Frontal cortex (tissue), 4 donors: ENCODE measurements at places on chromosomes 6 and 20.
A peak's percentile ranks its signal among the peaks of the same experiment; 100 is the strongest.

DNA sequence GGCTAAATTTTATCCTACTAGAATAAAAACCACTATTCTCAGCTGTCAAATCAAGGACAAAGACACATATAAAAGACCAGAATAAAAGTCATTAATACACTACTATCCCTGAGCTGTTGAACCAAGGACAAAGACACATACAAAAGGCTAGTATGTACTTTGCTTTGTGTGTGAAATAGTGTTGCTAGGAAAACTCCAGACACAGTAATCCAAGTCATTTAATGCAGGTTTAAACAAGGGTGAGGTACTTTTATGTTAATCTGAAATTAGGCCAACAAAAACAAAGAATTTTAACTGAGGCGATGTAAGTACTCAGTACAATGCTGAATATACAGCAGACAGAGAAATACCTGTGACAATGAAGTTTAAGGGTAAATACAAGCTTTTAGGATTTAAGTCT, 18.9 kb downstream of the GCLC start:
- DNase-seq: no peak

DNA sequence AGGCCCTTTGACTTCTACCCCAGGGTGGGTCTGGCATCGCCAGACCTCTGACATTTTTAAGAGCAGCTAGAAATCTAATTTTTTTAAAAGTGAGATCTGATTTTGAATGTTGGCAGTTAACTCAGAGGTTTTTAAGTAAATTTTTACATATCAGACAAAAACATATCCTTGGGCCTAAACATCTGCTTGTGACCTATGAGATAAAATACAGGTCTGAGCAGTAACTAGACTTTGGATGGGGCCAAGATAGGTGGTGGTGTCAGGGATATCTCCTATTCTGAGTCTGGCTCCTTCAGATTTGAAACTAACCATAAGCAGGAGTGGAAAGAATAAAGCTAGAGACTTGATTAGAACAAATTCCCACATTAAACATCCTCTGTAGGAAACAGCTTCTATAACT, 17.6 kb downstream of the RALY start:
- DNase-seq: no peak

DNA sequence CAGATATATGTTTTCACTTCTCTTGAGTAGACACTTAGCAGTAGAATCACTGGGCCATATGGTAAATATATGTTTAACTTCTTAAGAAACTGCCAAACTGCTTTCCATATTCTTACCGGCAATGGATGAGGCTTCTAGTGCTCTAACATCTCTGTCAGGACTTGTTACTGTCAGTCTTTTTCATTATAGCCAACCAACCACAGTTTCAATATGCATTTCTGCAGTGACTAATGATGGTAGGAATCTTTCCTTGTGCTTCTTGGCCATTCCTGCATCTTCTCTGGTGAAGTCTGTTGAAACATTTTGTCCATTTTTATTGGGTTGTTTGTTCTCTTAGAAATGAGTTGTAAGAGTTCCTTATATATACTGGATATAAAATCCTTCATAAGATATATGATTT, 66.0 kb upstream of the SYNDIG1 start:
- no peak for DNase-seq

DNA sequence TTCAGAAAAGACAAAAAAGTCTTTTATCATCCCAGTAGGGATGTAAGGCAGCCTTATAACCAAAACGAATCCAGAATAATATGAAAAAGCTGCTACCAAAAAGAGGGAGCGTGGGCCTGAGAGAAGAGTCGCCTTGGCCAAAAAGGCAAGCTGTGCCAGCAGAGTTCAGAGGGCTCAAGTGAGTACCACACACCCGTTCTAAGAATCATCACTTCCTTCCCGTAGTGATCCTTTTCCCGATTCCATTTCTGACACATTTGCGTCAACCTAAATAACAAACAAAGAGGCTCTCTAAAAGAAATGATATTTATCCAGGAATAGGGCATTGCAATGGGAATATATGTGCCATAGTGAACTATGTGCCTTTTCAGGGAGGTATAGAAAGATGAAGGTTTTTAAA, 3.8 kb upstream of the TMEM181 start:
- no peak for DNase-seq

- DNase-seq: no peak
Observed at GRCh38 chr20:17377231-17377630, 150.4 kb downstream of the PCSK2 start.

DNA sequence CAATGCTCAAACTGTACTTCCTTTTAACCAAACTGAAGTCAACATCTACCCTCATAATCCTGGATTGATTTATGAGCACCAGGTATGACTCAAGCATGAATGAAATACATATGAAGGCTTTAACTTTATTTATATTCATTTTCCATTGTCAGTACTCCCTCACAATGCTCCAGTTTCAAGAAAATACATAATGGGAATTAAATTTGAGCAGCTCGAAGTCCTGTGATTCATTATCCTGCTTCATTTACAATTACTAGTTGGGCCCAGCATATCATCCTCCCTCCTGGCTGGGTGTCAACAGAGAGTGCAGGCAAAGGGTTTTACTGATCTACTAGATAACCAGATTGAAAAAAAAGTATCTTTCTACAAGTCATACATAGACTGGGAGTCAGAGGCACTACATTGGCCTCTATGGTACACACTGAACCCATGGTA, 10.1 kb downstream of the SAMHD1 start:
- DNase-seq: no peak

DNA sequence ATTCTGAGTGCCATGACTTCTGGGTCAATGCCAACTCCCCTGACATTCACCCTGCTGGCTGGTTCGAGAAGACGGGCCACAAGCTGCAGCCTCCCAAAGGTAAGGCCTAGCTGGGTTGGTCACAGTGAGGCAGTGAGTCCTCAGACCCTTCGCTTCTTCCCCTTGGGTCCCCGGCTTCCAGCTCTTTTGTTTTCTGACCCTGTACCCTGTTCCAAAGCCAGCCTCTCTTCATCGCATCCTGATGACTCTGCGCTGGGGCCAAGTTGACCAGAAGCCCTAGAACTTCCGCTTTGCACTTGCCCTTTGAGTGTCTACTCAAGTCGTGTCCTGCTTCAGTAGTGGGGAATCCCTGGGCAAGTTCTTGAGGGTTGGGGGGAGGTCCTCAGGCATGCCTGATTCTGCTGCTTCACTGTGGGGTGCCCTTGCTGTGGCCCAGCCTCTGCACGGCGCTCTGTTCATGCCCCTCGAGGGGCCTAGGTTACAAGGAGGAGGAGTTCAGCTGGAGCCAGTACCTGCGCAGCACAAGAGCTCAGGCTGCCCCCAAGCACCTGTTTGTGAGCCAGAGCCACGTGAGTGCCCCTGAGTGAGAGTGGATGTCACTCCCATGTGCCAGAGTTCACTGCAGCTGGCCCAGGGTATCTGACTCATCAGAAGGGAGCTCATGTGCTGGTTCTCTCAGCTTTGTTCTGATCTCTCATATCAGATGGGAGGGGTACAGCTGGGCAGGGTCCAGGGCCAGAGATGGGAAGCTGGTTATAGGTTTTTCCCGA, 23.0 kb downstream of the L3MBTL1 start:
- no peak for DNase-seq

DNA sequence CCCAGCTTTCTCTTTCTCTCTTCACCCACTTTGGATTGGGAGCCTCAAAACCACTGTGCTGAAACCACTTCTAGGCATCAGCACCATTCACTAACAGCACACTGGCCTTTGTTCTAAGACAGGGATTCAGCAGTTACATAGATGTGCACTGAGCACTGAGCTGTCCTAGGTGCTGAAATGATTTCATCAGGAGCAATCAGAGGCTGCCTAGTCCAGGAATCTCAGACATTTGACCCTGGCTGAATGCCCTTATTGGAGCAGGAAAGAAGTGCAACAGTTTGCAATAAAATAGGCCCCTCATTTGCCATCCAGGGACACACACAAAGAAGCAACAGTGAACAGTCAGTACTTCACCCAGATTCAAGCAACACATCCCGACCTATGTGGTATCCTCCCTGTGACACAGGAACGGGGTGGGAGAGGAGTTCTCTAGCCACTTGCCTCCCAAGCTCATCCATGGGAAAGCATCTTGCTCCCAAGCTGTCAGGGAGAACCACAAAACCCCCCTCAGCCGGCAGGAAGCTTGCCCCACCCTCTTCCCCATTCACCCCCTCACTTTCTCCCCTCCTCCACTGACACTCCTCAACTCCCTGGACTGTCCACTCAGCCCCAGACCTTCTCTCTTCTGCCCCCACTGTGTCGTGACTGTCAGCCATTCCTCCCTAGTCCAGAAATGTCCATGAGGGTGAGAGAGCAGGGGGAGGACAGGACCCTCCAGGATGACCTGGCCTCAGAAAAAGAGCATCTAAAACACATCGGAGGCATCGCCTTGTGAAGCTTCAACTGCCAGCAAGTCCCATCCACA, 304.4 kb downstream of the PREX1 start:
- DNase-seq: no peak

- DNase-seq: no peak
Observed at GRCh38 chr20:50654904-50655303, 36.4 kb downstream of the RIPOR3 start.

DNA sequence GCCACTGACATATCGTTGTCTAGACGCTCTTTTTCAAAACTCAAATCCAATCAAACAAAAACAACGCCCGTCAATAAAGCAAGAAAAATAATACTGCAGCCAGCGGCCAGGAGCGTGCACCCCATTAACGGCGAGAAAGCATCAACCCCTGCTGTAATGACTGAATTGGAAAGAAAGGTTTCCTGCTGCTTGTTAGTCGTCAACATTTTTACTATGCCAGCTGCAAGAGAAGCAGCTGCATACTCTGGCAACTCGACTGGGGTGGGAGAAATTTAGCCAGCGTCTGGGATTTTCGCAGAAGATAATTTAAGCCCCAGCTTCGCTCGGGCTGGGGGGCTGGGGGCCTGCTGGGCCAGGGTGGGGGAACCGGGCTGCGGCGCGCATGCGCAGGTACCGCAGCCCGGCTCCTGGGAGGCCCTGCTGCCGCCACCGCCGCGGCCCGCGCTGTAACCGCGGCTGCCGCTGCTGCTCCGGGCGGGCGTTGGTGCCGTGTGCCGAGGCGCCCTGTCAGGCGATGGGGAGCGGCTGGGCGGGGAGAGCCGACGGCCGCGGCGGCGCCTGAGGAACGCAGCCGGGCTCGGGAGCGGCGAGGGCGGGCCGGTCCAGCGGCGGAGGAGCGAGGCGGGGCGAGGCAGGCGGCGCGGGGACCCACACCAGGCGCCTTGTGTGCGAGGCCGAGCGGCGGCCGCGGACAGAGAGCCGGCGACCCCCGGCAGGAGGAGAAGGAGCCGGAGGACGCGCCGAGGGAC, 732 bp upstream of the STXBP5 start:
- peak; percentile 84 for DNase-seq

DNA sequence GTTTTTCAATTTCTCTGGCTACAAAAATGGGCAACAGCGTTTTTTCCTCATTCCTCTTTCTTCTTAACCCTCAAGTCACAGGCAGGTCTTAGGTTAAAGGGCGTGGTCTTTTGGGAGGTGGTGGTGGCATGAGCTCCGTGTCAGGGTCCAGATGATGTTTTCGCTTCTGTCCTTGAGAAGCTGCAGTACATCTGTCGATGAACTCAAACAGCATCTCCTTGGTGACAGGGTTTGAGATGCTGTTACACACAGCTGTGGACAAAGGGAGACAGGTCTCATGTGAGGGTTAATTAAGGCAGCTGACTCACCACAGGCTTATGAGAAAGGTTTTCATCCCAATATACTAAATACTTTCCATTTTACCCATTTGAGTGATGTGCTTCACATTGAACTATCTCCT, 350.8 kb downstream of the RNGTT start:
- DNase-seq: no peak

GRCh38 chr6:113630738-113631535, 226.2 kb upstream of the MARCKS start:
- DNase-seq: no peak

- no peak for DNase-seq
Observed at GRCh38 chr20:58492074-58492718, 23.0 kb downstream of the APCDD1L start.

DNA sequence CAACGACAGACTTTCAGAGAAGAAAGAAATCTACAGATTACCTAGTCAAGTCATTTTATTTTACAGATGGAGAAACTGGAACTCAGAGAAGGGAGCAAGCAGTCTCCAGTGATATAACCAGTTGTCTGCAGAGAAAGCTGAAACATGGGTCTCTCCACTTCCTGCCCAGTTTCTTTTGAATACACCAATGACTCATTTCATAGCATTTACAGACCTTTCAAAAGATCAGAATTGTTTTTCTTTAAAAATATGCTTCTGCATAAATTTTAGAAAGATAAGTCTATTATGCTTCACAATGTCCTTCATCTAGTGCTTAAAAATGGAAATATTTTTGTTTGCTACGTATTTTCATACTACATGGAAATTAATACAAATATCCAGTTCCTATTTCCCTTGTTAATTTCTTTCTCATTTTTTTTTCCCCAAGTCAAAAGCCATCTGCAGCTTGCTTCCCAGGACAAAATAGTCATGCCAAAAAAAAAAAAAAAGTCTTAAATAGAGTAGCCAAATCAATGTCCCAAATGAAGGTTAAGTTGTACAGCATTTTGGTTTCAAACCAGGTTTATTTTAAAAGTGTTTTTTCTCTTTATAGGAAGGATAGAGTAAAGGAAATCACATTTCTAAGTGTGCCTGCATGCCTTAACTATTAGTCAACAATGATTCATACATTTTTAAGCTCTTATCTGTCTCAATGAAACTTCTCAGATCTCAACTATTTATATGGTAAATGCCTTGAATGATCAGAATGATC, 36.9 kb downstream of the ARHGAP18 start:
- DNase-seq: no peak

DNA sequence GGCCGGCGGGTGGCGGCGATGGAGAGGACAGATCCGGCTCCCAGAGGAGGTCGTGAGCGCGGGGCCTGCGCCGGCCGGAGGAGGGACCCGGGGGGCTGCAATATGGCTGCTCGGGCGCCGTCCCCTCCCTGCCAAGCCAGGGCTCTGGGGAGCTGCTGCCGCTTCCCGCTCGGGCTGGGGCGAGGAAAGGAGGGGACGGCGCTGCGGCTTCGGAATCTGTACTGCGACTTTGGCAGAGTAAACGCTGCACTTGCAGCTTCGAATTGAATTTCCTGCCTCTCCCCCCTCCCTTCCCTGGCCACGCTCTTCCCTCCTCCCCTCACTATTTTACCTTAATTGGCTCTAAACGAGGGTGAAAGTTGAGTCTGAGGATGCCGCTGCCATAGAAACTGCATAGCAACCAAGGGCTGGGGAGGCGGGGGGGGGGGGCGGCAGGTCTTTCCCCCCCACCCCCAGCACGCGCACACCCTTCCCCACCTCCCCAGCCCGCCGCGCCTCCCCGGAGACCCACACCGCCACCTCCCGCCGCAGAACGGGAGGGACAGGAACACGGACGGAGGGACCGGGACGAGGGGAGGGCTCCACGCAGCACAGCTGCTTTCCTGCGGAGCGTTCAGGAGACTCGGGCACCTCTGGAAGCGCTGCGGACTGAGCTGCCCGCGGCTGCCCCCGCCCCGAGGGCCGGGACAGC, 93.9 kb downstream of the RNASET2 start:
- peak; percentile 63 for DNase-seq

DNA sequence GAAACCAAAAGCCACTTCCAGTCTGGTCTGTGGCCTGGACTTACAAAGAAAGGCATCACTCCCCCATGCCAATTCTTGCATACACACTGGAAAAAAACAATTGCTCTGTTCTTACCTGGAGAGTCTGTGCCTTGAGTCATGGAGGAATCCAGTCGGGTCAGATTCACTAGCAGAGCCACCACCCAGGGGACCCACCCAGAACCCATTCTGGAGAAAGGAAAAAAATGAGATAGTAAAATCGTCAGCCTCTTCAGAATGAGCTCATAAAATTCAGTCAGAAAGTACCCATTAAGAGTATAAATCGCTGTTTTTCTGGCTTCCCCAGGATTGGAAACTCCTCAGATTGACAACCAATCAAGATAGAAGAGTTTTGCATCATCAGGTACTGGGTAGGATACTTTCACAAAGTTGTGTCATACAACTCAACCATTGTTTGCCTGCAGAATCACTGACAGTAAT, at the start of gene HLA-DOB:
Gene HLA-DOB, minus strand, starts transcription at position 257 of the 459 bp plus-strand sequence. Its CDS starts 51 bp downstream, at position 206.
- peak; percentile 43 for DNase-seq

GRCh38 chr20:56222945-56223344, 25.6 kb upstream of the MC3R start:
- no peak for DNase-seq
